Activated CD4-positive, alpha-beta T cell treated with anti-CD3 and anti-CD28 coated beads for 48 hours (primary cell): ENCODE measurements at places on chromosomes 3 and 15.

- no peak for DNase-seq
Measured at GRCh38 chr15:92725171-92725570, 69.6 kb upstream of the FAM174B start.

DNA sequence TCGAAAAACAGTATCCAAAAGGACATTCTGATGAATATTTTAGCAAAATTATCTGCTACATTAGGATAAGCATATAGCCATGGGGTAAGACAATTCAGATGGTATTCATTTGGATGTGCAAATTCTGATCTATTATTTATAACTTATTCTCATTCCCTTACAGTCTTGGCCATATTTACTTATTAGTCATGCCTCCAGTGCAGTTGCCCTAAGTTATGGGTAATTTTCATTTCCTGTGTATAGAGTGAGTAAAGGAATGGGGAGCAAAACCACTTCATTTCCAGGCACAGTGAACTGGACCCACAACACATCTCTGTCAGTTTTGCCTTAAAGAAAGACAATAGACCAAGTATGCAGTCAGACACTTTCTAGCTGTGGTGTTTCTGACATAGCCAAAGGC lies 134.3 kb downstream of the POLQ start:
- DNase-seq: no peak

DNA sequence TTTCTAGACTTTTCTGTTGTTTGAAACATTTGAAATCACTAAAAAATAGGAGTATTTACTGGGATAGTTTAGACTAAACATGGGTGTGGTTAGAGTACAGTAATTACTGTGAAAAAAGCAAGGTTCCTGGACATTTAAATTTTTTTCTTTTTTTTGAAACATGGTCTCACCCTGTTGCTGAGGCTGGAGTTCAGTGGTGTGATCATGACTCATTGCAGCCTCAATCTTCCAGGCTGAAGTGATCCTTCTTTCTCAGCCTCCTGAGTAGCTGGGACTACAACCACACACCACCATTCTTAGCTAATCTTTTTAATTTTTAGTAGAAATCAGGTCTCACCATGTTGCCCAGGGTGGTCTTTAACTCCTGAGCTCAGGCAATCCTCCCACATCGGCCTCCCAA lies 20.4 kb upstream of the CELF6 start:
- DNase-seq: no peak

- DNase-seq: no peak
Measured at GRCh38 chr15:63502137-63502766, 2.1 kb upstream of the USP3 start.

- DNase-seq: no peak
Measured at GRCh38 chr3:183375337-183375736, 53.1 kb downstream of the MCF2L2 start.

DNA sequence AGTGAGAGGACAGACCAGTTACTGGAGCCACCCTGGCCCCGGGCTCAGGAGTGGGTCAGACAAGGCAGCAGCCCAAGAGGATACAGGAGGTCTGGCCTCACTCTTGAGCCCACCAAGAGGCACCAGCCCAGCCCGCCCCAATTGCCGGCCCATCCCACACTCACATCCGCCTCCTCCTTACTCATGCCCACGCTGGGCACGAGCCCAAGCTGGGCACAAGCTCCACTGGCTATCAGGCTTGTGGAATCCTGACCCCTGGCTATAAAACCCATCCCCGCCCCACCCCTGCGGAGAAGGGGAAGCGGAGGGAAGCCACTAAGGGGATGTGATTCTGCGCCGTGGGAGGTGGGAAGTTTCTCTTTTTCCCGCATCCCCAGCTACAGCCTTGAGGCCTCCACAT lies 25.9 kb downstream of the ADCY5 start:
- DNase-seq: no peak

DNA sequence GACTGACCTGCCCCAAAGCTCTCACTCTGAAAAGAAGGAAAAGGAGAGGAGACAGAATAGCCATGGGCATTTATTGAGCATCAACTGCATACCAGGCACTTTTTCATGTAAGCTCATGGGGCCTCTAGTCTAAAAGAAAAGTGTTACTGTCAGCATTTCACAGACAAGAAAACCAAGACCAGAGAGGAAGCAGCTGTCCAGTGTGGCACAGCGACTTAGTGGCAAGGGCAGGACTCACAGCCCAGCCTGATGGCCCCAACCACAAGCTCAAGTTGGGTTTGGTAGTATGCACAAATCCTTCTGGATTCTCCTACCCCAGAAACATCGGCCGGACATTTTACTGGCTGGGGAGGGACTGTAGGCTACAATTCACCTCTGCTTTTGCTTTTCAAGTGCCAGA lies 5.8 kb downstream of the EFCC1 start:
- DNase-seq: no peak

- DNase-seq: no peak
Measured at GRCh38 chr3:54165865-54166264, 43.5 kb downstream of the CACNA2D3 start.

GRCh38 chr3:53845881-53846133 lies 412 bp downstream of the CHDH start:
- DNase-seq: no peak

- peak; percentile 5 for DNase-seq
Measured at GRCh38 chr15:52379395-52380106, 83.9 kb upstream of the MYO5C start.

DNA sequence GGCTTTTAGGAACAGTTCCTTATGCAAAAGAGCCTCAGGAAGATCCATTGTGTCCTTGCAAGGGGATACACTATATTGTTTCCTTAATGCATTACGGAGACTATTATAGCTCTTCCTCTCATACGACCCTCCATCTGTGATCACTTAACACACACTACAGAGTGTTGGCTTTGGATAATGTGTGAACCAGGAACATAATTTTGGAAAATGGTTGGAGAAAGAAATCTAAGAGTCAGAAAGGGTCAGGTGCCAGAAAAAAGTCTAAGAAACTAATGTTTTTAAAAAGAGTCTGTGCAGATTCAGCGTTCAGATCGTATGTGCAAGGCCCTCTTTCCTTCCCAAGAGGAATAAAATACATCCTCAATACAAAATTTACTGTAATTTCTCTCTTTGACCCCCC lies 27.3 kb downstream of the LRRN1 start:
- DNase-seq: no peak

DNA sequence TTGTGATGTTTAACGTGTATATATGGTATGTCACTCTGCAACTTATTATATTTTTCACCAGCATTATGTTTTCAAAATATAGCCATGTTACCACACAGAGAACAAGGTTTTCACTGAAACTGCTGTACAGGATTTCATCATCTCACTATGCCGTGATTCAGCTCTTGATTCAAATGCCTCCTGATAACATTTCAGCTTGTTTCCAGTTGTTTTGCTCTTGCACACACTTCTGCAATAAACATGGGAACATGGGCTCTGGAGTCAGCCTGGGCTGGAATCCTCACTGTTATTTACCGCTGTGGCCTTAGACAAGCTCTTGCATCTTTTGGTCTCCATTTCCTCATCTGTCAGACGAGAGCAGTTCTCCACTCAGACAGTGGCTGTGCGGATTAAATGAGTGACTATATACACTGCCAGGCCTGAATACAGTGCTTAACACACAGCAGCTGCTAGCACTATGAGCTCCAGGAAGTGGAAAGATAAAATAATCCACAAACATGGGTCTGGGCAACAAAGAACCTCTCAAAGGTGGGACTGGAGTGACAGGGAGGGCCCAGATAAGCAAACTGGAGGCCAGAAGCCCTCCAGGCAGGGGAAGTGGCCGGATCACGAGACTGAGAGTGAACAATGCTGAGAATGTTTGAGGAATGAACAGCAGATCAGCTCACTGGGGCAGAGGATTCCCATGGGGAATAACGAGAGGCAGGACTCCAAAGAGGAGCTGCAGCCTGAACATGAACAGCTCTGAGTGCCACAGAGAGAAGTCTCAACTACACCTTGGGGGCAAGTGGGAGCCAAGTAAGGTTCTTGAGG lies 17.7 kb downstream of the NTRK3 start:
- no peak for DNase-seq

GRCh38 chr3:9911863-9912262 lies 5.0 kb upstream of the IL17RC start:
- DNase-seq: no peak

- no peak for DNase-seq
Measured at GRCh38 chr3:192079098-192079497, 618.1 kb downstream of the PYDC2 start.

DNA sequence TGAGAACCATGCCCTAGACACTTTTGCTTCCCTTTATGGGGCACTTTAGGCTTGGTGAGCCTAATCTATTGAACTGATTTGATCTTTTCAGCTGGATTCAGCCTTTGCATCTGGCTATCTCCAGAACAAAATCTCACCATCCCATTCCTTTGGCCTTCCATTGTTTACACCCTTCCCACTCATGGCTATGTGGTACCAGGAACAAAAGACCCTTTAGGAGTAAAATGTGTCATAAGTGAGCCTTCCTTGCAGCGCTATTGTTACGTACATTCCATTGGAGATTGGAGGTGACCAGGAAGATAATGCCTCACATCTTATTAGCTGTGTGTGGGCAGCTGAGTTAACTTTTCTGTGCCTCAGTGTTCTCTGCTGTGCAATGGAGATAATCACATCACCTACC lies 188.4 kb downstream of the SATB1 start:
- DNase-seq: no peak

DNA sequence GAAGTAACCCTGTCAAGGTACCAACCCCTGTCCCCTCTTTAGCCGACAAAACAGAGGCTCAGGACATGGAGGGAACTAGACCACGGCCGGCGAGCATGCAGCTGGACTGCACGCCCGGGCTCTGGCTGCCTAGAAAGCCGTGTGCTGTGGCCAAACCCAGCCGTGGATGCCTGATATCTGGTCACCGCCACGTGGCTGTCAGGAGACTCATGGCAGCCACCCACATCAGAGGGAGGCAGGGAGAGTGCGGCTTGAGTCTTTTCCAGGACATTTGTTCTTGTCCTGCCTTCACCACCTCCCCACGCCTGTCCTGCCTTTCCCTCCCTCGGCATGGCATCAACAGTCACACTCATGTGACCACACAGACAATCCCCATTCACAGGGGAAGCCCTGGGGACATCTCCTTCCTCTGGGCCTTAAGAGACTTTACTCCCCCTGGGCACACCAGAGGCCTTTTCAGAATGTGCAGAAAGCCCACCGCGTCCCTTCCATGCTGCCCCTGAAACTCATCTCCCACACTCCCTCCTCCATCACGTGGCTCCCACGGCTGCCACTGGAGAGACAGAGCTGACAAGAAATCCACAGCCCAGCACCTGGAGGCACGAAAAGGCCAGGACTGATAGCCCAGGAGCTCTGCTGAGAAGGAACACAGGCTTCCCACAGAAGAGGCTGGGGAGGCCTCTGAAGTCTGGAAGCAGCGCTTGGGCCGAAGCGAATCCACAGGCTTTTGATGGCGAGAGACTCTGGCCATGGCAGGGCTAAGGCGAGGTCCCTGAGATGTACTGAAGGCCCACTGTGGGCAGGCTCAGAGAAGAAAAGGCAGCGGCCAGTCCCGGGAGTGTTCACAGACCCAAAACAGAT lies 71.2 kb upstream of the IQSEC1 start:
- DNase-seq: no peak

- no peak for DNase-seq
Measured at GRCh38 chr3:43525941-43526607, 95.7 kb downstream of the ANO10 start.

- no peak for DNase-seq
Measured at GRCh38 chr3:30294241-30294667, 312.1 kb upstream of the TGFBR2 start.

DNA sequence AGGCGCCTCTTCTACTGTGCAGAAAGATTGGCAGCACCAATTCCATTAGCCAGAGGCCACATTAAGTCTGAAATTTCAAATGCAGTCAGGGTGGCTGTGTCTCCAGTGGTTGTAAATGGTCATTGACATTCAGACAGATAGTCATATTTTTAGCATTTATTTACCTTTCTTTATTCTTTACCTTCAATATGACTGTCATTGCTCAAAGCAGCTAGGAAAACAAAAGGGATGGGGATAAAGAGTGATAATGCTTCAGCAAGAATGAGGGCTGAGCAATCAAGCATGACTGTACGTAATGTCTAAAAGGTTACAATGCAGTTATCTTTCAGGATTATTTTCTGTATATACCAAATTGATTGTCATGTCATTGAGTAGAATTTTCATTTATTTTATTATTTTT lies 360.4 kb downstream of the EFHB start:
- no peak for DNase-seq

DNA sequence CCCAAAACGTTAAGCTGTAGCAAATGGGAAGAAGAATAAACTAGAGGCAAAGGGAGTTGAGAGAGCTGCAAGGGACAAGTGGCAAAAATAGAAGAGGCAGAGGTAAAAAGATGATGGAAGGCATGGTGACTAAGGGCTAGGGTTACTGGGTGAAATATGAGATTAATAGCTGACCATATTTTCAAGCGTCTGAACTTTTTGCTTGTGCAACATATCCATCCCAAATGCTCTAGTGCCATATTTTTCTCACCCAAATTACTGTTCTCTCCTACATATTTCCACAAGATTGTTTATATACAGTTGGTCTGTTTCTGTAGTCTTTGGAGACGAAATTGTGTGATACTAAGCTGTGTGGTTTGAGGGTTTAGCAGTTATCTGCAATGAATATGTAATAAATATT lies 145.5 kb downstream of the GMNC start:
- DNase-seq: no peak

DNA sequence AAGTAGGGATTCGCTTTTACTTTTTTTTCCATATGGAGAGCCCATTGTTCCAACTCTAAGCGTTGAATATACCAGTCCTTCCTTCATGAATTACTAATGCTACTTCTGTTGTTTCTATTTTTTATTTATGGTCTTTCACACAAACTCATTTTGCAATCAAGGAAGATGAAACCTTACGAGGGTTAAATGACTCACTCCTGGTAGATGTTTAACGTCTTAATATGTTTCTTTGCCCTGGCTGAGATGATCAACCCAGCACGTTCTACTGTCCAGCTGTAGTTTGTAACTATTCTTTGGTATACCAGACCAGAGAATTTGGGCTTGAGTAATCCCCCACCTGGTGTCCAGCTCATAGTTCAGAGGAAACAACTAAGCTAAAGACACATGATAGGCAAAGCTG lies 23.1 kb downstream of the CDCP1 start:
- DNase-seq: no peak

DNA sequence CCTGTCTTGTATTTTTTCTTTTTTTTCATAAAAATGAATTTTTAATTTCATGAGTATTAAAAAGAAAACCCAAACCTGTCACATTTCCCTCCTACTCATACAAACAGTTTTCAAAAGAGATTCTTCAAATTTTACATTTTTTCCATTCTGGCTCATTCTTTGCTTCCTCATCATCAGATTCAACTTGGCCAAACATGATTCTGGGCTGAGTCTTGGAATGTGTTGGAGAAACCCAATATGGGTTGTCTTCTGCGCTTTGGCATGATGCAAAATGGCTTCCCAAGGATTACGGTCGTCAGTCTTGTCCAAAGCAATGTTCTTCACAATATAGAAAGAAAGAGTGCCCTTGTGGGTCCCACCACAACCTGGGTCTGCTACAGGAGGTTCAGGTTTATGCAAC lies 12.4 kb upstream of the TM4SF4 start:
- DNase-seq: no peak

- DNase-seq: no peak
Measured at GRCh38 chr3:120407508-120408287, 43.1 kb downstream of the FSTL1 start.
